Erythroblast (primary cell): ENCODE measurements at places on chromosomes 16 and 17.

- no peak for DNase-seq
Observed at GRCh38 chr17:34205401-34205800, 49.7 kb upstream of the CCL2 start.

DNA sequence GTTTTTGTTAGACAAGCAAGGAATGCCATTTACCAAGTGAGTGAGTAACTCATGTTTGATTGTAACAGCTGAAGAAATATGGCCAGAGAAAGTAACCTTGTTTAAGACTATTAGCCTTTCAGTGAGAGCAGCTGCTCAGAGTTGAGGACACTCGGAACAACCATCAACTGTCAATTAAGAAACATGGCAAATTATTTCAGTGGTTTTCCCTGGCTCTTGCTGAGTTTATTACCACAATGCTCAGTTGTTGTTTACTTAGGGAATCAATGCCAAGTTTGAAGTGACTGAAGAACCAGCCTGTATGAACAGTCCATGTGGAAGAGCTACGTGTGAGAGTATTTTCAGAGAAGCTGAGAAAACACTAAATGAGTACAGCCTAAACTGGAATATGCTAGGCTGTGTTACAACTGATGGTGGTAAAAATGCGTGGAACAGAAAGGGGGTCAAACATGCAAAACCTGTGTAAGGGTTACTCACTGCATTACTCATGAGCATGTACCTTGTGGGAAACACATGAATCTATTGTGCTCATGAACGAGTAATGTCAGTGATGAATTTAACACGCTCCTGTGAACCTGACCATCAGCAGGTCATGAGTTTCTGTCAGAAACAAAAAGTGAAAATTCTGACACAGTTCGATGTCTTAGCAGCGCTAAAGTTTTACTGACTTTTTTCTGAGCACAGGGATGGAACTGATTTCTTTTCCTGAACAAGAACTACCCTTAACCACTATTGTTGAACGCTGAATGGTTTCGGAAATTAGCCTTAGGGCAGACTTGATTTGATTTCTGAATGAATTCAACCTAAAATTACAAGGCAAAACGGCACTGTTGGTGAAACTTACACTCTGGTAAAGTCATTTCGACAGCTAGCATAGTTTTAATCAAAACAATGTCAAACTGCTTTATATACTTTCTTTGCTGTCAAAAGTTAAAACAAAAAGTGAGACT is 33.5 kb downstream of the GNA13 start:
- DNase-seq: no peak

DNA sequence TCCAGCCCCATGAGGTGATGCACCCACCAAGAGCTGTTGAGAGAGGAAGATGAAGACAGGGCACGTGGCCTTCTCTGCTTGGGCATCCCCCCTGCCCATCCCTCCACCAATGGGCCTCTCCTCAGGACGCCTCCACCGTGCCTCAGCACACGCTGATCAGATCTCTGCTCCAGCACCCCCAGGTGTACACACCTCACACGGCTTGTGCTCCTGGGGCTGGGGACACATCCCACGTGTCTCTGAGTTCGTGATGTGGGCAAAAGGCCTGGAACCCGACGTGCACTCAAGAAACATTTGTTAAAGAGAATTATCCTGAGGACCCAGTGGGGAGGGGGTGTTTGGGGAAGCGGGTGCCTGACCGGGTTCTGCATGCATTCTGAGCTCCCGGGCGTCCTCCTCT is 55.3 kb downstream of the MGAT5B start:
- DNase-seq: no peak

DNA sequence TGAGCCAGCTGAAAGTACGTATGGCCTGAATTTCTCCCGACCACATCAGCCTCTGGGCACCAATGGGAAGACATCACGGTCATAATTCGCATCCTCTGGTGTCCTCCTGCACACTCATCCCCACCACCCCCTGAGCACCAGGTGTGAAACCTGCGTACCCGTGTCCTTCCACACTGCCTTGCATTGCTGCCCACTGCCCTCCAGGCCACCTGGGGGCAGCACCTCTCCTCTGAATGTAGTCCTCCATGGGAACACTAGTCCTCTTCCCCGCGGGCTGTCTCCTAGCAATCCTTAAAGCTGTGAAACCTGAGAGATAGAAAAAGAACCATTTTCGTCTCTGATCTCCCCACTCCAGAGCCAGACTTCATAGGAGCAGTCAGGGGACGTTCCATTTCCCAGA is 125.5 kb downstream of the ZNF18 start:
- peak; percentile 48 for DNase-seq

DNA sequence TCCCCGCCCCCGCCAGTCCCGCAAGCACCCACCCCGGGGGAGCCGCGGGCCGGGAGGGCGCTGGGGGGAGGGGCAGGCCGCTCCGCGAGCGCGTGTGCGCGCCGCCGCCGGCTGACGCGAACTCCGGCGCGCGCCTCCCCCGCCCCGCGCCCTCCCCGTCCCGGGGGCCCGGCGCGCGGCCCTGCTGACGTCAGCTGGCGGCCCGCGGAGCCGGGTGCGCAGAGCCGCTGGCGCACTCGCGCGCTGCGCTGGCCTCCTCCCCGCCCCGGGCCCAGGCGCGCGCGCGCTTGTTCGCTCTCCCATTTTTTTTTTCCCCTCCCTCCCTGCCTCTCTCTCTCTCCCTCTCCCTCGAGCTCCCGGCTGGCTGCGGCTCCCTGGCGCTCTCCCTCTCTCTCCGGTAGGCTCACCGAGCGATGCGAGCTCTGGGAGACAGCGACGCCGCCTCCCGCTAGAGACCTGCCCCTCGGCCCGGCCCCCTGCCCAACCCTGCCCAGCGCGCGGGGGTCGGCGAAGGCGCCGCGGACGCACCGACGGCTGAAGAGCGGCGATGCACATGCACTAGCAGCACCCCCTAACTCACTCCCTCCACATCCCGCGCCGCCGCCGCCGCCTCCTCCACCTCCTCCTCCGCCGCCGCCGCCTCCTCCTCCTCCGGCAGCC is at the start of gene GNAO1:
Gene GNAO1, plus strand, starts transcription at position 334 of the 660 bp plus-strand sequence. CDS start 747 bp downstream, outside the sequence.
- DNase-seq: peak; percentile 62

DNA sequence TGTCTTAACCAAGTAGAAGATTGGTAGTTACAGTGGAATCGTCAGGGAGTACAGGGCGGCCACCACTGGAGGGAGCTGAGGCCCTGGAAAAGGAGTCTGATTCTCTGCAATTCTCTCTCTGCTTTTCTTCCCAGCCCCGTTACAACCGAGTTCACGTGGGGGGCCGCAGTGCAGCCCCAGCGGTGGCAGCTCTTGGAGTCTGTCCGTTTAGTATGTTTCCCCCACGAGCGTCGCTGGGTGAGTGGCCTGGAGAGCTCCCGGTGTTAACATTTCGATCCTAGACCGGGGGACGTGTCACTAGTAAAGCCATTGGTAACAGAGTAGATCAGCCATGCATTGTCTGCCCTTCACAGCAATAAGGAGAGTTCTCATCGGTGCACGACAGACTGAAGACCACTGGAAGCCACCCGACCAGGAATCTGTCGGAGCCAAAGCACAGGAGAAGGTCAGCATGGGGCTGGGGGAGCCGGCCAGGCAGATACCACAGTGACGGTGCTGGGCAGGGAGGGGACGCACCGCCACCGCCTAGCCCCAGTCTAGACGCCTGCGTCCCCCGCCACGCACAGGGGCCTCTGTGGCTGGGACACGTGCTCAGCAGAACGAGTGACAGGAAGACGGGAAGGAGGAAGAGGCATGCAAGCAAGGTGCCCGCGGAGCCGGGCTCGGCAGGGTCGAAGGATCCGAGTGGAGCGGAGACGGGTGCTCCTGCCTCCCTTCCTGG is 15.7 kb downstream of the SLC16A3 start:
- peak; percentile 36 for DNase-seq

- no peak for DNase-seq
Observed at GRCh38 chr17:71396711-71397110, 724.1 kb upstream of the SOX9 start.

- DNase-seq: no peak
Observed at GRCh38 chr16:61246592-61246991, 789.6 kb downstream of the CDH8 start.

GRCh38 chr16:19715566-19715965 is 2.5 kb downstream of the KNOP1 start:
- no peak for DNase-seq

GRCh38 chr16:50302472-50303005 is 36.2 kb downstream of the ADCY7 start:
- DNase-seq: no peak

GRCh38 chr16:48608871-48609651 is 919 bp downstream of the N4BP1 start:
- DNase-seq: peak; percentile 69

- DNase-seq: no peak
Observed at GRCh38 chr17:74525465-74525725, 5.9 kb downstream of the CD300LB start.

- DNase-seq: no peak
Observed at GRCh38 chr17:41733348-41734138, 900 bp downstream of the HAP1 start.

DNA sequence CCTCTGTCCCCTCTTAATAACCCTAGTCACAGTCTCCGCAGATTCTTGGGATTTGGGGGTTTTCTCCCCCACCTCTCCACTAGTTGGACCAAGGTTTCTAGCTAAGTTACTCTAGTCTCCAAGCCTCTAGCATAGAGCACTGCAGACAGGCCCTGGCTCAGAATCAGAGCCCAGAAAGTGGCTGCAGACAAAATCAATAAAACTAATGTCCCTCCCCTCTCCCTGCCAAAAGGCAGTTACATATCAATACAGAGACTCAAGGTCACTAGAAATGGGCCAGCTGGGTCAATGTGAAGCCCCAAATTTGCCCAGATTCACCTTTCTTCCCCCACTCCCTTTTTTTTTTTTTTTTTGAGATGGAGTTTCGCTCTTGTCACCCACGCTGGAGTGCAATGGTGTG is 5.6 kb downstream of the CCL22 start:
- DNase-seq: no peak

DNA sequence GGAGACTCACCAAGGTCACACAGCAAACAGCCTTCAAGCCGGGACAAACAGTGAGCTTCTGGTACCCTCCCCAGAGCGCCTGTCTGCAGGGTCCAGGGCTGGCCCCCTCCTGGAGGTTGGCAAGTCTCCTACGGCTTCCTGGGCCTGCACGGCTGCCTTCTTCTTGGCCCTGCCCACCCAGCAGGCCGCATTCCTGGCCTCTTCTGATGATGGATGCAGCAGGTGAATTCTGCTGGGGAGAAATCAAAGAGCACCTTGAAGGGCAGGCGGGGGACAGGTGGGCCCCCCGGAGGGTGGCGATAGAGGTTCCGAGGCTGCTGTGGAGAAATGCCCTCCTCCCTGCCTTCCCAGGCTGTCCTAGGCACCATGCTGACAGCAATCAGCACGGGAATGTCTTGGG is 3.8 kb upstream of the NOS2 start:
- no peak for DNase-seq

DNA sequence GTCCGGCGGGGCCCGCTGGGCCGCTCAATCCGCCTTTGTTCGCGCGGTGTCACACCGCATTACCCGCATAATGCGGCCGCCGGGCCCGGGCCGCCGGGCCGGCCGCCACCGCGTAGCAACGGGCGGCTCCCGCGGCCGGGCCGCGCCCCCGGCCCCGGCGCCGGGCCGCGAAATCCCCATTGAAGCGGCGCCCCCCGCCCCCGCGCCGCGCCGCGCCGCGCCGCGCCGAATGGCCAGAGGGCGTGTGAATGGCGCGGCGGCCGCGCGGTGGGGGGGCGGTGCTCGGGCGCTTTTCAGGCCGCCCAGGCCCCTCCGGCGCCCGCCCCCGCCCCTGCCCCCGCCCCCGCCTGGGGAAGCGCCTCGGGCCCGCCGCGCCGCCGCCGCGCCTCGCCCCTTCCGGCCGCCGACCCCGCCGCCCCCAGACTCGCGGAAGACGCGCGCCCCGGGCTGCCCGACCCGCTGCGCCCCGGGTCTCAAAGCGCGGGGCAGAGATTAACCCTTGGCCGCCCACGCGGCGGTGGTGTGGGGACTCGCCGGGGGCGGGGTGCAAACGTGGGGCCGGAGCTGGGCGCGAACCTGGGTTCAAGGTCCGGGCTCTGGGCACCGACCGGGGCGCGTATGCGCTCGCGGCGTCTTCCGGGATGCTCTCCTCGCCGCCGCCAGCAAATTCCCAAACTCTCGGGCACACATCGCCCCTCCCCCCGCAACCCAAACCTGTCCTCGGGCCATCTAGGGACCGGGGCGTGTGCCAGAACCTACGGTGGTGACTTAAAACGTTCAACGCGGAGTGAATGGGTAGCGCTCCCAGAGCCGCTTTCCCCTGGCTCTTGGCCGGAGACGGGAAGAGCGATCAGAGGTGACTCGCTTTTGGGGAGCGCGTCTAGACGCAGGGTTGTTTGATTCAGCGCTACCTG is 46.7 kb downstream of the WNT3 start:
- peak; percentile 64 for DNase-seq

GRCh38 chr16:88454523-88454947 is 1.5 kb downstream of the ZFPM1 start:
- DNase-seq: peak; percentile 80

- no peak for DNase-seq
Observed at GRCh38 chr17:74386386-74386785, 19.1 kb downstream of the GPR142 start.

DNA sequence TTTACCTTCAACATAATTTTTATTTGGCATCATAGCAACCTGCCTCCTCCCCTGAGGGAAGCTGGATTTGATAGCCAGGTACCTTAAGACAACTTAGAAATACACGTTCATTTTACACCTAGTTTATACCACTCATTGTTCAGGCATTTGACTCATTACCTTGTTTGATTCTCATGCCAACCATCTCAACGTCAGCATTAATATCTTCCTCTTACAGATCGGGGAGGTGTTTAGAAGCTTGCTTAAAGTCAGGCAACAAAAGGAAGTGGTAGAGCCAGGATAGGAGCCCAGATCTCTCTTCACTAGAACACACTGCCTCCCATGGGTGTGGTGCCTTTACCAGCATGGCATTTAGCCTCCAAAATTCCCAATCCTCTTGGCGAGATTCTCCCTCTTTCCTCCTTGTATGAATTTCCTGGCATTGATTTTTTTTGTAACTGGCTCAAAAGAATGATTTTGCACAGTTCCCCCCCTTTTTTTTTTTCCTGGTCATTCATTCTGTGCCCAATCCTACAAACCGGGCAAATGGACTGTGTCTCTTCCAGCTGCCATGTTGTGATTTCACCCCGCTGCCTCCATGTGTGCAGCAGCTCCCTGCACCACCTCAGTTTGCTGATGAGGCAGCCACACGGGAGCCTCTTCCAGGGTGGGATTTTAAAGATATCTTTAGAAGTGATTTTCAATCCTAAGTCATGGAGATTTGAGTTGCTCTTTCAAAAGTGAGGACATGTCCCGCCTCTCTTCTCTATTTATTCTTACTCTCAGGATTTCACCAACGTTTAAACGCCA is 383.6 kb downstream of the UTP18 start:
- no peak for DNase-seq

DNA sequence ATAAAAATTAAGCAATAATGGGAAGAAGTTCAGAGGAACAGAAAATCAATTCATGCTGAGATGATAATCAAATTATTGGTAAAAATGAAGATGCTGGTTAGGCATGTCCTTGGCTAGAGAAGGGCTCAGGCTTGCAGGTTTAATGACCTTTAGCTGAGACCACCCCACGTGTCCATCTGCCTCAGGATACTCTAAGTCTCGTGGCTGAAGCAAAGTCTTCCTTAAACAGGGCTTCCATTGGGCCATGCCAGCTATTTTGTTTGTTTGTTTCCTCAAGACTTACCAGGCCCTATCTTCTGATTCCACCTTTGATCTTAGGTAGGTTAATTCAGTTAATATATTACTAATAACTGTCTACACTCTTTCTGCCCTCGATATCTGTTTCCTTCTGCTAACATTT is 366.0 kb downstream of the CDH13 start:
- no peak for DNase-seq

GRCh38 chr17:62703261-62703775 is 75.8 kb downstream of the MRC2 start:
- no peak for DNase-seq
